NCI-H187 (cell line): ENCODE measurements at places on chromosomes 13 and 19.

- DNase-seq = no peak
Observed at GRCh38 chr13:107124730-107125129, 556.8 kb upstream of the ARGLU1 start.

DNA sequence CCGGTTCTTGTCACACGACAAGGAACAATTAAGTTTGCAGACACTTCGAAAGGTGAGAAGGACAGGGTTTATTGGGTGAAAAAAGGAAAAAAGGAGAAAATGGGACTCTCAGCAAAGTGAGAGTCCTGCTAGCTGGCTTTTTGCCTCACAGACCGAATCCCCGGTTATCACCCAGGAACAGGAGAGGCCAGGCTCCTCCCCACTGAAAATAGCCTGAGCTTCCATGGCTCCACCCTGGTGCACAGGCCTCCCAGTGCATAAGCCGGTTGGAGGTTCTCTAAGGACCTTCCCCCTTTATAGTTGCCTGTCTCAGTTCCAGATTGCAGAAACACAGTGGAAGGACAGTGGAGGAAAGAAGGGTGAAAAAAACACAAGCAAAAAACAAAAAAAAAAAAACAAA, 571.7 kb downstream of the KCTD12 start:
- no peak for DNase-seq

- peak; percentile 30 for DNase-seq
Observed at GRCh38 chr13:36858290-36858689, 39.3 kb downstream of the RFXAP start.

DNA sequence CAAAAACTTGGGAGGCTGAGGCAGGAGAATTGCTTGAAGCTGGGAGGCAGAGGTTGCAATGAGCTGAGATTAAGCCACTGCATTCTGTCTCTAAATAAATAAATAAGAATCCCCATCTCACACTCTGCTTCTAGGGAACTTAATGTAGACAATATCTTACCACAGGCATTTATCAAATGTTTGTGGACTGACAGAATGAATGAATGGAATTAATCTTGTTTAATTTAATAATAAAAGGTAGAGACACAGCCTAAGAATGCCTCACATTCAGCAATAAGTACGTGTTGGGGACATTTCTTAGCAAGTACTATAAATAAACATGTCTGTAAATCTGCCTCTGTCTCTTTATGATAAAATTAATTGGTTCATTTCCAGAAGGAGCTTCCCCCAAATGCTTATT, 36.2 kb upstream of the RBM26 start:
- no peak for DNase-seq

DNA sequence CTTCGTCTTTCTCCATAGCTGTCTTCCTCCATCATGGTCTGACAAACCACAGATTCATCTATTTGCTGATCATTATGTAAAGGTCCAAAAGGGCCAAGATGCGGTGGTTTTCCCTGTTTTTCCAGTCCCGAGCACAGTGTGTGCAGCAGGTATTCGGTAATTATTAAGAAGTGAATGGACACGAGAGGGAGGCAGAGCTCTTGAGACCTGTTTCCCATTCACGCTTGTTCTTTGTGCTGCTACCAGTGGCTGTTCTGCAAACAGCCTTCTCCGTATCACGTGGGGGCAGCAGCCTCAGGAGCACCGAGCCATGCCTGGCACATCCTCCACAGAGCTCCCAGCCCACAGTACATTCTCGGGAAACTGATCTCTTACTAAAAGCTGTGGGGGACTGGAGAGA, 50.3 kb downstream of the CCDC70 start:
- DNase-seq = peak; percentile 30

- DNase-seq = no peak
Observed at GRCh38 chr19:6491802-6492592, 10.1 kb downstream of the TUBB4A start.

- DNase-seq = no peak
Observed at GRCh38 chr13:94305463-94305862, 174.0 kb downstream of the DCT start.

- DNase-seq = no peak
Observed at GRCh38 chr19:497491-497868, 1.2 kb downstream of the MADCAM1 start.

DNA sequence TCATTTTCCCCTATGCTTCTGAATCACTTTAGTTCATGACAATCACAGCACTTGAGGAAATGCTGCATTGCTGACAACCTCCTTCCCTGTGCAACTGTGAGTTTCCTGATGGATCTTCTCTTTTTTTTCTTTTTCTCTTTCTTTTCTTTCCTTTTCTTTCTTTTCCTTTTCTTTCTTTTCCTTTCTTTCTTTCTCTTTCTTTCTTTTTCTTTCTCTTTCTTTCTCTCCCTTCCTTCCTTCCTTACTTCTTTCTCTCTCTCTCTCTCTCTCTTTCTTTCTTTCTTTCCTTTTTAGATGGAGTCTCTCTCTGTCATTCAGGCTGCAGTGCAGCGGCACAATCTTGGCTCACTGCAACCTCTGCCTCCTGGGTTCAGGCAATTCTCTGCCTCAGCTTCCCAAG, 247.9 kb upstream of the HTR2A start:
- DNase-seq = no peak

DNA sequence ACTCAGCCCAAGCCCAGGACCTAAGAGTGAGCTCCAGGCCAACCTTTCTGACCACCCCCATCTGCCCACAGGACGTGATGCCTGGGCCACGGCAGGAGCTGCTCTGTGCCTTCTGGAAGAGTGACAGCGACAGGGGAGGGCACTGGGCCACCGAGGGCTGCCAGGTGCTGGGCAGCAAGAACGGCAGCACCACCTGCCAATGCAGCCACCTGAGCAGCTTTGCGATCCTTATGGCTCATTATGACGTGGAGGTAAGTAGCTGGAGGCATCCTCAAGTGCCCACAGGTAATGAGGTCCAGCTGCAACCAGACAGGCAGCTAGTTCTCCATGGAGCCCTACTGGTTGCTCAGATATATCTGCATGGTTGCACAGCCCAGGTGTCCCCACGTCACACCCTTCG, 14.8 kb downstream of the DDX39A start:
- peak; percentile 8 for DNase-seq

DNA sequence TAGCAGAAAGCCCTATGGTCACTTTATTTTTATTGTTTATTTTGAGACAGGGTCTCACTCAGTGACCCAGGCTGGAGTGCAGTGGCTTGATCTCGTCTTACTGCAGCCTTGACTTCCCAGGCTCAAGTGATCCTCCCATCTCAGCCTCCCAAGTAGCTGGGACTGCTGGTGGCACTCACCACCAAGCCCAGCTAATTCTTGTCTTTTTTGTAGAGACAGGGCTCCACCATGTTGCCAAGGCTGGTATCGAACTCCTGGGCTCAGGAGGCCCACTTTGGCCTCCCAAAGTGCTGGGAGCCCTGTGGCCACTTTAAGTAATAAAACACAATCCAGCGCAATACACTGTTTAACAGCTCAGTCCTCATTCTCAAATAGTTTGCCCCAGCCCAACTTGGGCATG, 69.3 kb downstream of the NUFIP1 start:
- no peak for DNase-seq

DNA sequence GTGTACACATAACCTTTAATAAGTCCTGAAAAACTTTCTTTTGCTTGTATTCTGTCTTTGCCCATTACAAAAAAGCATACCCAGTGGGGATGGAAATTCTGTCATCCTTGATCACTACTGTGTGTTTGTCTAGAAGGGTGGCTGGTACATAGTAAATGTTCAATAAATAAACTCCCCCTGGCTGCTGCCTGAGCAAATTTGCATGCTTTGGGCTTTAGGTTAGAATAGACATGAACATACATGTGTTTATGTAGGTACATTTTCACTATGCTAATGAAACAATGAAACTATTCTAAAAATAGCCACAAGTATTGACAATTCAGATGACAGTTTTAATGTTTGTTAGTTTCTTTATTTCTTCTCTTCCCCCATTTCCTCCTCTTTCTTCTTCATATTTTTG, 36.1 kb downstream of the TNFSF13B start:
- DNase-seq = no peak

- peak; percentile 88 for DNase-seq
Observed at GRCh38 chr13:77329911-77330584, 3.2 kb upstream of the MYCBP2 start.

- DNase-seq = no peak
Observed at GRCh38 chr19:7924241-7924640, 1.7 kb downstream of the CTXN1 start.

DNA sequence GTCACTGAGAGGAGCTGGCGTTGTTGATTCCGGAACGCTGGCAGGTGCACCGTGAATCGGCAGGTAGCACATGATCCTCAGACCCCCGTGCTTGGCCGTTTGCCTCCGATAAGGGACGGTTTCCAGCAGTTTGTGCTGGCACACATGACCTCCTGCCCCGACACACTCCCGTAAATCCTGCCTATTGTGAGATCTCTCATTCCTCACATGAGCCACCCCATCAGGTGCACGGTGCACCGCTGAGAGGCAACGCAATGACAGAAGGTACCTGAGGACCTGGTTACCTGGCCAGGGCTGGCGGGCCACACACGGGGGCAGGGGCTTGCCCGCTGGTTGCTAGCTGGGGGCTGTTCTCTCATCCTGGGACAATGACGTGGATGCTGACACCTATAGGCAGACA, 2.1 kb upstream of the ADPRHL1 start:
- DNase-seq = no peak

GRCh38 chr13:29185926-29186325, 365.8 kb downstream of the MTUS2 start:
- no peak for DNase-seq

DNA sequence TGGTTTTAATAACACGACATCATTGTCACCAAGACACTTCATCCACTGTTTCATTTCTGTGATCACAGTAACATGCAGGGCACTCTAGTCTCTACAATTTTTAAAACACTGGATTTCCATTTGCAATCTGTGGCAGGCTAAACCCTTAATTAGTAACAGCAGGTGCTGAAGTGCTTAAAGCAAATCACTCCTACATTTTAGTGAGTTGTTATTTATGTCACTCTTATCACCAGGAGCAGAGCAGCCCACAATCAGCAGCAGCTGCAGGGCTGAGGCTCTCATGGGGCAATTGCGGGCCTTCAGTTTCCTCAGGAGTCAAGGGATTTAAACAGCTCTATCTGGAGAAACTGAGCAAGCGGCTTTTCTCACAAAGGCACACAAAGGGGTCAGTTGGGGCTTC, 1.6 kb downstream of the SOHLH2 start:
- no peak for DNase-seq

DNA sequence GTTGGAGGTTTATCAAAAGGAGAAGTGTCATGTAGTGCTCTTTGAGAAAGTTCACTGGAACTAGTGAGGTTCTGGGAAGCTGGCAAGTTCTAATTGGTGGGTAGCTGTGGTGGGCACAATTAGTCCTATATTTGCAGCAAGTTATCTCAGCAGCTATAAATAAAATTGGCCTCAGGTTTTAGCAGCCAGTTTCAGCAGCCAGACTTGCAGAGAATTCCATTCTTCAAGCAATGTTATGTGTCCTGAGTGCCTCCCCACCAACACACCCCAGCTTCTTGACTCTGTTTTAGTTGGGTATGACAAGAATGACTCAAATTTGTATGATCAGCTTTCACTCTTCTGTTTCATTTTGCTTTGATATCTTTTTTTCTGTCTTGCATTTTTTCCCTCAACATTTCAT, 4.7 kb downstream of the IFT88 start:
- no peak for DNase-seq

DNA sequence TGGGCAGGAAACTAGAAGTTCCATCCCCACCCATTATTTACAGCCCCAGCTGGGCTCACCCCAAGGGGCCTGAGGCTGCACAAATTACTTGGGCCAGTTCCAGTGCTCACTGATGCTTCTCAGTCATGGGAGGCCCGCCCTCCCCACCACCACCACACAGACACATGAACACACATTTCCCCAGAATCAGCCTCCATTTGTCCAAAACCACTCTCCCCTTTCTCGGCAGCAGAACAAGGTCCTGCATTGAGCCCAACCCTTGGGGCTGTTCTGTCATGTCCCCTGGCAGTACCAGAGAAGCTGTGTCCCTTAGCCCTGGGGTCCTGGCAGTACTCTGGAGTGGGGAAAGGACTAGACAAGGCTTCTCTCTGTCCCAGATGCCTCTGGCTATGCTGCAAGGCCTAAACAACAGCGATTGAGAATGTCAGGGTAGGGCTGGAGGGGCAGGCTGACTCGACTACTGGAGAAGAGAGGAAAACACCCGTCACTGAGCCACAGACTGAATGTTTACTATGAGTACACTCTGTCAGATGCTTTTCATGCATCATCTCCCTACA, 21.8 kb downstream of the SAMD4B start:
- DNase-seq = no peak

DNA sequence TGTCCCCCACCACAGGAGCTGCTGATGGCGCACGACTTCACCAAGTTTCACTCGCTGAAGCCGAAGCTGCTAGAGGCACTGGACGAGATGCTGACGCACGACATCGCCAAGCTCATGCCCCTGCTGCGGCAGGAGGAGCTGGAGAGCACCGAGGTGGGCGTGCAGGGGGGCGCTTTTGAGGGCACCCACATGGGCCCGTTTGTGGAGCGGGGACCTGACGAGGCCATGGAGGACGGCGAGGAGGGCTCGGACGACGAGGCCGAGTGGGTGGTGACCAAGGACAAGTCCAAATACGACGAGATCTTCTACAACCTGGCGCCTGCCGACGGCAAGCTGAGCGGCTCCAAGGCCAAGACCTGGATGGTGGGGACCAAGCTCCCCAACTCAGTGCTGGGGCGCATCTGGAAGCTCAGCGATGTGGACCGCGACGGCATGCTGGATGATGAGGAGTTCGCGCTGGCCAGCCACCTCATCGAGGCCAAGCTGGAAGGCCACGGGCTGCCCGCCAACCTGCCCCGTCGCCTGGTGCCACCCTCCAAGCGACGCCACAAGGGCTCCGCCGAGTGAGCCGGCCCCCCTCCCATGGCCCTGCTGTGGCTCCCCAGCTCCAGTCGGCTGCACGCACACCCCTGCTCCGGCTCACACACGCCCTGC, 4.4 kb upstream of the NOP53 start:
- no peak for DNase-seq

DNA sequence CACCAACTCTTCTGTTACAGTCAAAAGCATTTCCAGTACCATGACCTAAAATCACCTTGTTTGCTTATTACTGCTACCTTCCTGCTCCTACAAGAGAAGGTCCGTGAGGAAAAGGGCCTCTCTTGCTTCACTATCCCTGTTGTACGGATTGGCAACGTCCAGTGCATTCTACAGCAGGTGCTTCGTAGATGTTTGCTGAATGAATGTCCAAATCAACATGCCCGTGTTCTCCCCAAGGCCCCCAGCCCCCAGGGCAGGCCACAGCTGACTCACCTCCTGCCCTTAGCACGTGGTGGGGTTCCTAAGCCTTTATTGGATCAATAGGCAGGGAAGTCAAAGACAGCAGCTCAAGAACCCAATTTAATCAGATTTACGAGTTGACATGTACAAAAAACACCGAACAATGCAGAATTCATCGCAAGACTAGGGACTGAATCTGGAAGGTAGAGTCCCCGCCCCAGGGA, 5.5 kb upstream of the NAPA start:
- DNase-seq = no peak

DNA sequence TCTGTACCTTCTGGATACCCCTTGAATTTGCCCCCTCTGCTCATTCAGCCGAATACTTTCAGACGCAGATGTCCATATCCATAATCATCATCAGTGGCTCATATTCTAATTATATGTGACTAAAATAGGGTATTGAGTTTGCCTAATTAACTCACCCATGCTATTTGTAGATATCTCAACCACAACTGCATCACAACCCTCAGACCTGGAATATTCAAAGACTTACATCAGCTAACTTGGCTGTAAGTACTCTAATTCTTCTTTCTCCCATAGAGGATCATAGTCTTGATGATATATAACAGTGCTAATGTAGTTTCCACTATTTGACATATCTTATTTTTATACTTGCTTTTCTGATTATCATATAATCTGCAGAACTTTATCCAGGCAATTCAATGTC, 35.8 kb downstream of the RXFP2 start:
- DNase-seq = no peak

GRCh38 chr13:113861433-113862030, 2.3 kb downstream of the GAS6 start:
- no peak for DNase-seq
